PC-3 (cell line): ENCODE measurements at places on chromosomes 16 and 17. TPM values are rescaled to one million over a fixed set of nuclear protein-coding genes. Genes with fewer than 3 reads are reported as not detected.

CPHXL2 gene
- not detected in 2 replicates for total RNA-seq

LRRC37A3 gene
- 6.4 and 7.1 TPM in 2 replicates for total RNA-seq

TBC1D3H gene
- total RNA-seq = not detected in 2 replicates

HID1 gene
- 40.6 and 51.0 TPM in 2 replicates for total RNA-seq

IL17C gene
- not detected in 2 replicates for total RNA-seq

SOX8 gene
- 0.47 and 0.92 TPM in 2 replicates for total RNA-seq

IL34 gene
- not detected in 2 replicates for total RNA-seq

SMPD3 gene
- total RNA-seq = 0.06 TPM in 1 of 2 replicates, not detected in the other

NEUROD2 gene
- not detected in 2 replicates for total RNA-seq

SLC12A3 gene
- not detected in 2 replicates for total RNA-seq

IGFALS gene
- total RNA-seq = not detected in 2 replicates

RCVRN gene
- not detected in 2 replicates for total RNA-seq

GINS2 gene
- 24.8 and 28.7 TPM in 2 replicates for total RNA-seq

MT2A gene
- 683 and 758 TPM in 2 replicates for total RNA-seq

TLCD3B gene
- total RNA-seq = 0.29 and 0.47 TPM in 2 replicates

ZNF174 gene
- 9.5 and 11.3 TPM in 2 replicates for total RNA-seq

PITPNM3 gene
- 7.1 and 9.7 TPM in 2 replicates for total RNA-seq

HASPIN gene
- 10.6 and 12.7 TPM in 2 replicates for total RNA-seq

SDK2 gene
- 0.07 TPM in 1 of 2 replicates, not detected in the other for total RNA-seq

KLHL10 gene
- total RNA-seq = not detected in 2 replicates

CLEC18C gene
- total RNA-seq = 0.12 and 0.18 TPM in 2 replicates

SLX4 gene
- 5.1 and 5.9 TPM in 2 replicates for total RNA-seq

STH gene
- not detected in 2 replicates for total RNA-seq

TP53TG3C gene
- total RNA-seq = not detected in 2 replicates

DNASE1L2 gene
- 1.6 and 2.7 TPM in 2 replicates for total RNA-seq

CALB2 gene
- total RNA-seq = 0.47 TPM in 1 of 2 replicates, not detected in the other

LCAT gene
- total RNA-seq = 3.2 and 4.6 TPM in 2 replicates

OTOP3 gene
- not detected in 2 replicates for total RNA-seq

NOD2 gene
- total RNA-seq = 0.07 TPM in 1 of 2 replicates, not detected in the other

RILP gene
- total RNA-seq = 27.6 and 27.8 TPM in 2 replicates

ARHGDIG gene
- 0.35 TPM in 1 of 2 replicates, not detected in the other for total RNA-seq

ZNF267 gene
- total RNA-seq = 4.5 and 10.2 TPM in 2 replicates

KRTAP1-1 gene
- not detected in 2 replicates for total RNA-seq

INCA1 gene
- total RNA-seq = not detected in 2 replicates

IKZF3 gene
- total RNA-seq = under 0.01 TPM in 1 of 2 replicates, not detected in the other

ZDHHC1 gene
- total RNA-seq = 4.8 and 5.1 TPM in 2 replicates

CDK5R1 gene
- 1.7 and 3.0 TPM in 2 replicates for total RNA-seq

SLC16A13 gene
- 0.62 and 1.7 TPM in 2 replicates for total RNA-seq

PRR35 gene
- total RNA-seq = not detected in 2 replicates

GABARAP gene
- total RNA-seq = 88.2 and 103 TPM in 2 replicates

PRSS22 gene
- 36.9 and 42.5 TPM in 2 replicates for total RNA-seq

ORMDL3 gene
- total RNA-seq = 27.0 and 27.4 TPM in 2 replicates

ZFP1 gene
- total RNA-seq = 3.3 and 3.5 TPM in 2 replicates

CHAD gene
- not detected in 2 replicates for total RNA-seq

HSF5 gene
- not detected in 2 replicates for total RNA-seq

CHD9NB gene
- 0.40 TPM in 1 of 2 replicates, not detected in the other for total RNA-seq

NAA60 gene
- total RNA-seq = 7.6 and 9.3 TPM in 2 replicates

KRT39 gene
- not detected in 2 replicates for total RNA-seq

PRSS33 gene
- 0.11 TPM in 1 of 2 replicates, not detected in the other for total RNA-seq

MT1E gene
- not detected in 2 replicates for total RNA-seq
